ENCODE measurements at places on chromosomes 2 and 18.

DNA sequence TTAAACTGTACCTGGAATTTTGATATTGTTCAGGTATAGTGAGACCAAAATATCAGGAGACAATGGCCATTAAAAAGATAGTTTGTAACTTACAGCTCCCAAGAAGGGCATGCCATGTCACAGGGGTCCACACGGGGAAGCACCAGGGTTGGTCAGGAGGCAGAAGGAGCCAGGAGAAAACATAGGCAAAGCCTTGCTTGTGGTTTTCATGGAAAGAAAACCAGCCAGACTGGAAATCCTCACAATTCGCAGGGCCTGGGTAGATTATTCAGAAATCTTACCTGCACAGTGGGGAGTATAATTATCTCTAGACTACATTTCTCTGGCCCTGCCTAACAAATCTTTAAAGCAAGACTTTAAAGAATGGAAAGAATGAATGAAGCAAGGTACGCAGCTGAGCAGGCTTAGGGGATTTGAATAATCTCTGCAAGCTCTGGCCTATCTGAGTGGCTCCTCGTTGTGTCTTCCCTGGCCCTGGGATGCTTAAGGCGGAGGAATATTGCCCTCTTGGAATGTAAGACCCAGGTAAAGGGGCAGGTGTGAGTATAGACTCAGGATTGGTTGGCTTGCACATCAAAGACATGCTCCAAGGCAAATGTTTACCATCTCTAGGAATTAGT, 66.9 kb upstream of the CDC42EP3 start:
- DNase-seq, result no peak

DNA sequence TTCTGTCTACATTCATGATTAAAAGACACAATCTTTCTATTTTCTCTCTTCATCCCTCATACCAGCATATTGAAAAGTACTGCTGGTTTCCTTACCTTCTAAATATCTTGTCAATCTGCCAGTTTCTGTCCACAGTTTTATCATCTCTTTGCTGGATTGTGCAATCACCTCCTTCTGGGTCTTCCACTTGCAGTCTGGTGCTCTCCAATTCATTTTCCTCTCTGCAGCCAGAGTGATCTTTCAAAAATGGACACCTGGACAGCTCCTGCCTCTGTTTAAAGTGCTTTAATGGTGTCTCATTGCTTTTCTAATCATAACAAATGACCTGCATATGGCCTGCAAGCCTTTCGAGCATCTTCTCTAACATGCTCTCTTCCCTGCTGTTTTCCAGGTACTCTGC, 94.0 kb downstream of the C1QL2 start:
- DNase-seq, result no peak

GRCh38 chr2:4635289-4635688, 931.9 kb downstream of the DCDC2C start:
- DNase-seq, result no peak

DNA sequence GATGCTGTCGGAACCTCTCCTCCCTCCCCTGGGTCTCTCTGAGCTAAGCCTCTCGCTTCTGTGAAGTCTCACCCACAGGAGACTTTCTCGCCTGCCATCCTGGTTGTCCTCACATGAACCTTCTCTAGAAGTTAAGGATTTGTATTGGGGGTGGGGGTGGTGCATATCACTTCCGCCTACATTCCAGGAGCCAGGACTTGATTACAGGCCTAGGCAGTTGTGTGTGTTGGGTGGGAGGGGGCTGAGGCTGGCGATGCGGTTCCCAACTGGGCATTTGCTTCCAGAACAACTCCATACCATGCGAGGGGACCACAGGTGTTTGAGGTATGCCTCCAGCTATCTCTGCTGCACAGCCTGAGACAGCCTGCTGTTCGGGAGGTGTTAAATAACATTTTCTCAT, 56.8 kb upstream of the MGAT4A start:
- DNase-seq, result no peak

DNA sequence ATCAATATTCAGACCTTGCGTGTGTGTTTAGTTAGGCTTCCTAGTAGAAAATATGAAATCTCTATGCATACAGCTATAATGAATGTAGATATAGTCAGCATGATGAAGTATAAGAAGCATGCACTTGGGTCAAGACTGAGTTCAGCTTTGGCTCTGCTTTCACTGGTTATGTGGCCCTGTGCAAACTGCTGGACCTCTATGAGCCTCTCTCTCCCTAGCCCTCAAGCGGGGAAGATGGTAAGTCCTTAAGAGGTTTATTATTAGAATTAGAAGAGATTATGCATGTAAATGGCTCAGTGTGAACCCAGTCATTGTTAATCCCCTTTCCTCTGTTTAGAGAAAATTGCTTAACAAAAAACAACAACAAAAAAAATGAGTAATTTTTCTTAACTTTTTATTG, 178.8 kb upstream of the NXPH2 start:
- DNase-seq, result no peak

GRCh38 chr2:136067897-136068580, 49.9 kb downstream of the CXCR4 start:
- DNase-seq, result no peak

DNA sequence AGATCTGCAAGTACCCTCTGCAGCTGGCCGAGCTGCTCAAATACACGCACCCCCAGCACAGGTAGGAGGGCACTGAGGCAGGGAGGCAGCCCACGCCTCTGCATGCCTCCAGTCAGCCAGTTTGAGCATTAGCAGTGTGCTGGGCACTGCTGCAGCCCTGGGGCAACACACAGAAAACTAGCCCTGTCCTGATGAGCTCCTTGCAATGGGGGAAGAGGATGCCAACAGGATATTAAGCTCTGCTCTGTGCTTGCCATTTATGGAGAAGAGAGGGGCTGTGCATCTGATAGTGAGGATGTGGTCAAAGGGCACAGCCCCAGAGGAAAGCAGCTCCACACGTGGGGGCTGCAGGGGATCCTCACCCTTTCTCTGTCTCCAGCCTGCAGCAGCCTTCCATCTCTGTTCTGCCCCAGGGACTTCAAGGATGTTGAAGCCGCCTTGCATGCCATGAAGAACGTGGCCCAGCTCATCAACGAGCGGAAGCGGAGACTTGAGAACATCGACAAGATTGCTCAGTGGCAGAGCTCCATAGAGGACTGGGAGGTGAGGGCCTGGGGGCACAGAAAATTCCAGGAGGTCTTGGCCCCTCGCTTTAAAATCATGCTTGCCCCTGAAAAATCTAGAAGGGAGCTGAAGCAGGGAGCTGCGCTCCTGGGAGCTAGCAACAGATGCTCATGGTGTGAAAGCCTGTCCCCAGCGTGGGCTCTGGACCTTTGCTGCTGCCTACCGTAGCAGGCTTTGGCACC, 51.7 kb downstream of the FAM168B start:
- DNase-seq, result no peak

GRCh38 chr2:236558993-236559978, 10.3 kb upstream of the ACKR3 start:
- DNase-seq, result peak; percentile 34

GRCh38 chr18:23321996-23322395, 131.1 kb upstream of the RIOK3 start:
- DNase-seq, result peak; percentile 54

GRCh38 chr2:143193121-143193520, 63.9 kb downstream of the ARHGAP15 start:
- DNase-seq, result no peak

DNA sequence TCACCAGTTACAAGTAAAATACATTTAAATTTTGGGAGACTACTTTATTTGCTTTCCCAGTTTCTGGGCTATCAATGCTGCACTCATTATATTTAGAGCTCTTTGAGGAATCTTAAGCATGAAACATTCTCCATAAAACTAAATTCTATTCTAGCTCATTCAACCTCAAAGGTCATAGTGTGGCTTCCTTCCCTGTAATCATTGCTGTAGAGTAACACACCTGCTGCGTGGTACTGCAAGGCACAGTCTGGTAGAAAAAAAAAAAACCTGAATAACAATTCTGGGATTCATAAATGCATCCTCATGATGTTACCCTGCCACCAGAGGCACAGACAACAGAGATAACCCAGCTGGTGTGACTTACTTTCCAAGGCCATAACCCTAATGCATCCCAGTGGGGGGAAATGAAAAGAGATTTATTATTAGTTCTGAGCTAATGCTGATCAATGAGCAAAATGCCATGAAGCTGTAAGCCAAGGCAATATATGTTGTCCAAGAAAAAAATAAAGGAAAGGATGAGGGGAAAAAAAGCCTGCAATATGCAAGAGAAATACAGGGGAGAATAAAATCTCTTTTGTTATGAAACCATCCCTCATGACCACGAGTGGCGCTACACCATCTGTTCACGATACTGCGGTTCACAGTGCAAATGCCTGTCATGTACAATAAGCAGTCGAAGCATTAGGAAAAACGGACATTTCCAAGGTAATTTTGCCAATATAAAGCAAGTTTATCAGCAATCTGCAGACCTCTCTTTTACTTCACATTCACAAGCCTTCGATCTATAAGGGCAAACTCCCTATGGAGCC, 1481.6 kb upstream of the PIK3C3 start:
- no peak for DNase-seq

DNA sequence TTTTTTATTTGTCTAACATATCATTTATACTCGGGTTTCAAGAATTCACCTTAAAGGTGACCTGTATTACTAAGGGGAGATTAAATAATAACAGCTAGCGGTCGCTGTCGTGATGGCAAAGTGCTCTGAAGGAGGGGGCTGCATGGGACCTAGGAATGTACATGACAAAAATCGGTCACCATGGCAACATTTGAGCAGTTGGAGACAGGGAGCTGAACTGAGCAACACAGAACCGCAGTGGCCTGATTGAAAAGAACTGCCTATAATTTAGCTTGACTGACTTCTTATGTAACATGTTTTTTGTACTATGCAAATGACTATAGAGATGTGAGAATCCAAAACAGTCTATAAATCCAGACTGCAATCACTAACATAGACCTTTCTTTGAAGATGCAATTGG, 34.3 kb upstream of the EPHA4 start:
- no peak for DNase-seq

GRCh38 chr2:175690113-175690837, 311.8 kb downstream of the LNPK start:
- peak; percentile 65 for DNase-seq

DNA sequence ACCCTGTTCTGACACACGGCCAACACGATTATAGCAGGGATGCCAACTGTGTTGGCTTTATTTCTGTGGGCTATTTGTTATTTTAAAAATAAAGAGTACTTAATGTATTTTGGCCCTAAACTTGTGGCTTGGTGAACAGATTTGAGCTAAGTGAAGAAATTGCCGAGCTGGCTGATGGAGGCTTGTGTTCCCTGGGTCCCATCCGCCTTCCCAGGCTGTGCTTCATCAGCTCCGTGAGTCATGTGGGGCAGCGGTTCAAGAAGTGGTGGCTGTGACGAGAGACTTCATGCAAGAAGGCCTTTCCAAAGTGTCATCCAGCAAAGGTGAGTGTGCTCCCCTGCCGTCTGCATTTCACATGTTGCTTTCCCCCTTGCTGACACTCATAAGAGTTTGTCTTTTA, 73.6 kb upstream of the NCK2 start:
- no peak for DNase-seq

DNA sequence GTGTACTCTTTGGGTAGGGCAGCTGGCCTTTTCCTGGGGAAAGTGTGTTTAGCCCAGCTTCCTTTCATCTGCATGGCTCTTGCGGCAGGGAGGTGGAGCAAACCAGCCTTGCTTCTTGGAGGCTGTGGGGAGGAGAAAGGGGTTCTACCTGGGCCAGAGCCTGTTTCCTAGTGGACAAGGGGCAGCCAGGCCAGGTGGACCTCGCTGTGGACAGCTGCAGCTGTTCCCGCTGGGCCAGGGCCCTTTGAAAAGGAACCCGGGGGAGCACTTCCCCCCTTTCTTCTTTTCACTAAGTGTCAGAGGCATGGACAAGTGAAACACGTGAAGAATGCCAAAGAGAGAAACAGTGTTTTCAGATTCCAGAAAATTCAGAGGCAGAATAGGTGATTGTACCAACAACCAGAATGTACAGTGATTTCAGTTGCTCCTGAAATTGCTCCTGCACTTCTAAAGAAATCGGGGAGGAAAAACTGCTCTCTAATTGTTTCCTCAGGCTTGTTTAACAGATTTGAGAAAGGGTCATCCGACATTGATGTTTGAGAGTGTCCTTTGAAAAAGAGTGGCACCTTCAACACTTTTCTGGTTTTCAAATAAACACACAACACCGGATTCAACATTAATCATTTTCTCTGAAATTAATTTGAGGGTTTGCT, 3.9 kb downstream of the GLI2 start:
- DNase-seq, result no peak

DNA sequence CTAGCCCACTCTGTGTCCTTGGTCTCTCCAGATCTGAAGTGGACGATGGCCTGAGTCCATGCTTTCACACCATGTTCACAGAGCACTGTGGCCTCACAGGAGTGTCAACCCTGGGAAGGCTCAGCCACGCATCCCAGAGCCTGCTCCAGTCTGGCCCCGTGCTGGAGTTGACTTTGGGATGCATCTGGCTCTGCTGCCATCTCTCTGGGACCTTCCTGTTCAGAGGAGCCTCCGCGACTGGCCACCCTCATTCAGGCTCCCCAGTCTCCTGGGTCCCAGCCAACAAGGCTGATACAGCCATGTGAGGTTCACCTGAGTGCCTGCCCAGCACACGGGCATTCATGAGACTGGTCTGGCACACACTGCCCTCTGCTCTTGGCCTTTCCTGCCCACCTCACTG, 199.7 kb upstream of the RAB6C start:
- no peak for DNase-seq

DNA sequence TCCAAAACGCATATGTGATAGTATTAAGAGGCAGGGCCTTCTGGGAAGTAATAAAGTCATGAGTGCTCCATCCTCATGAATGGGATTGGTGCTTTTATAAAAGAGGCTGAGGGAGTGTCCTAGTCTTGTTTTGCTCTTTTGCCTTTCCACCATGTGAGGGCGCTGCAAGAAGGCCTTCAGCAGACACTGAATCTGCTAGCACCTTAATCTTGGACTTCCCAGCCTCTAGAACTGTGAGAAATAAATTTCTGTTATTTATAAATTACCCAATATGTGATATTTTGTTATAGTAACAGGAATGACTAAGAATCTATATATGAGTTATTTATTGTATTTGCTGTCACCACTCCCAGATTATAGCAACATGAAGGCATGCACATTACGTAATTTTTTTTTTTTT, 63.5 kb downstream of the PLA2R1 start:
- DNase-seq, result no peak

GRCh38 chr2:7111626-7112025, 194.4 kb downstream of the RNF144A start:
- DNase-seq, result peak; percentile 2

DNA sequence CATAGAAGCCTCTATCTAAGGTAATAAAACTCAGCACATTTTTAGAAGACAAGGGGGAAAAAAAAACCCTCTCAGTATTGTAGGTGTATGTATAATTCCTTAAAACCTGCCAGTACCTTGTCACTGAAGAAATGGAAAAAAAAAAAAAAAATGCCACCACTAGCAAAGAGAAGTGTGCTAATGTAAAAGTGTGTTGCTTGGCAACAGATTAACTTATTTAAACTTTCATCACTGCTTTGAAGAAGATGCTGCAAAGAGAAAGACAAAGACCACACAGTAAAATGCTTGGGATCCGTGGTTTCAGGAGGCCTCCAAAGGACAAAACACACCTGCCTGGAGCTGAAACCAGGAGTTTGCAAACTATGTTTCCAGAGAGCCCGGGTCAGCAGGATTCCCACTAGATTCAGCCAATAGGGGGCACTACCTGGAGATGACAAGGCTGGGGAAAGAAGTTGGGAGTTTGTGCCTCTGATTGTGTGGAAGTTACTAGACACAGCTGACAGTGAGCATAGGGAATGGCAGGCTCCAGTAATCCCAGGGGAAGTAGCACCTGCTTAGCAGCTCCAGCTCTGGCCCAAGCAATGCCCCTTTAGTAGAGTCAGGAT, 169.1 kb upstream of the TRIB2 start:
- DNase-seq, result no peak

GRCh38 chr2:64371727-64372126, 82.2 kb upstream of the LGALSL start:
- no peak for DNase-seq

Measured in fibroblast of skin of back (primary cell).